ENCODE measurements at places on chromosomes 12 and 14. TPM values are rescaled to one million over a fixed set of nuclear protein-coding genes. Genes with fewer than 3 reads are reported as not detected.

- DNase-seq, result no peak
Observed at GRCh38 chr12:114393569-114393968, 12.4 kb downstream of the TBX5 start.

GRCh38 chr12:87439990-87440827, 589.0 kb downstream of the C12orf50 start:
- peak; percentile 83 for DNase-seq

DNA sequence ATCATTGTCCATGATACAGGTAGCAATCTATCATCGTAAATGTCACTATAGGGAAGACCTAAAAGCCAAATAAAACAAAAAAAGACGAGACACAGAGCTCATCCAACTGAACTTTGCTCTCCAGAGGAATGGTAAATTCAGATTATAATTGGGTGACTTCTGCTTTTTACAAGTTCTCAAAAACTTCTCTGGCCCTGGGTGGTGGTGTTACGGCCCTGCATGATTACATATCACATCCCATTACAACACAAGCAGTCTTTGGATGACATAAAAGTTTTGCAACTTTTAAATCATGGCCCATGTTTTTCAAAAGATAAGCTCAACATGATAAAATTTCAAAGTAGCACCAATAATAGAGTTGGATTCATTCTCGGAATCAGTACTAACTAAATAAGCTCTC, 299.6 kb downstream of the DIO2 start:
- no peak for DNase-seq

- DNase-seq, result no peak
Observed at GRCh38 chr14:99535448-99535847, 54.2 kb downstream of the CCNK start.

DNA sequence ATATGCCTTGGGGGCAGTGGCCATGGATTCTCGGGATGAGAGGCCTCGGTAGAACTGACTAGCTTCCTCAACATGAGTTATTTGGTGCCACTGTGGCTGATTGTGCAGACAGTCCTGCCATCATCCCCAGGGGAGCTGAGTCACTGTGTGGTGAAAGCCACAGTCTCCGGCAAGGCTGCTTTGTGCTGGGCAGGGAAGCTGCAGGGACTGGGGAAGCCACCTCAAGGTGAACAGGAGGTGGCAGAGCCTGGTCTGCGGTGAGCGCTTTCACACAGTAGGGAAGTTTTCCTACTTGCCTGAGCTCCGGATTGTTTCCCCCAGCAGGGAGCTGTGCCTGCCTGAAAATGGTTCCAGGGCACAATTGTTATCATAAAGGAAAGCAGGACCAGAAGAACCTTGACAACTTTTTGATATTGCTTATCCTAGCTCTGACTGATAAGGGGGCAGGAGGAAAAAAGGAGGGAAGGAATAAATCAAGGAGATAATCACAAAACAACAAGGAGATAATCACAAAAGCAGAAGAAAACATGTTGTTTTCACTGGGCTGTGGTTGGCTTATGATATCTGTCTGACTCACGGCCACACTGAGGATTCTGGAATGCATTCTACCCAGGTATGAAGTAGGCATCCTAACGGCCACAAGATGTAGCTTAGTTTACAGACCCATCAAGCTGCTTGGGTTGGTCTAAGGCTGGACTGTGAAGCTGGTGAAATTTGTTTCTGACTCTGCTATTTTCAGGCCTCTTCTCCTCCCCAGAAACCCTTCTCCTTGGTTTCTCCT, 32.2 kb upstream of the GNG2 start:
- peak; percentile 23 for DNase-seq

- DNase-seq, result peak; percentile 67
Observed at GRCh38 chr12:75759842-75760572, 248.6 kb upstream of the KRR1 start.

The TAS2R20 gene
- polyA plus RNA-seq, result 0.43 TPM

The CISTR gene
- polyA plus RNA-seq, result not detected

The RPL10L gene
- polyA plus RNA-seq, result not detected

The DCAF4 gene
- polyA plus RNA-seq, result 34.1 TPM

The PFKM gene
- polyA plus RNA-seq, result 67.9 TPM

The ARHGEF25 gene
- polyA plus RNA-seq, result 0.26 TPM

The GNB3 gene
- polyA plus RNA-seq, result 0.80 TPM
